ENCODE measurements at places on chromosomes 6 and 20.
A peak's percentile ranks its signal among the peaks of the same experiment; 100 is the strongest.

DNA sequence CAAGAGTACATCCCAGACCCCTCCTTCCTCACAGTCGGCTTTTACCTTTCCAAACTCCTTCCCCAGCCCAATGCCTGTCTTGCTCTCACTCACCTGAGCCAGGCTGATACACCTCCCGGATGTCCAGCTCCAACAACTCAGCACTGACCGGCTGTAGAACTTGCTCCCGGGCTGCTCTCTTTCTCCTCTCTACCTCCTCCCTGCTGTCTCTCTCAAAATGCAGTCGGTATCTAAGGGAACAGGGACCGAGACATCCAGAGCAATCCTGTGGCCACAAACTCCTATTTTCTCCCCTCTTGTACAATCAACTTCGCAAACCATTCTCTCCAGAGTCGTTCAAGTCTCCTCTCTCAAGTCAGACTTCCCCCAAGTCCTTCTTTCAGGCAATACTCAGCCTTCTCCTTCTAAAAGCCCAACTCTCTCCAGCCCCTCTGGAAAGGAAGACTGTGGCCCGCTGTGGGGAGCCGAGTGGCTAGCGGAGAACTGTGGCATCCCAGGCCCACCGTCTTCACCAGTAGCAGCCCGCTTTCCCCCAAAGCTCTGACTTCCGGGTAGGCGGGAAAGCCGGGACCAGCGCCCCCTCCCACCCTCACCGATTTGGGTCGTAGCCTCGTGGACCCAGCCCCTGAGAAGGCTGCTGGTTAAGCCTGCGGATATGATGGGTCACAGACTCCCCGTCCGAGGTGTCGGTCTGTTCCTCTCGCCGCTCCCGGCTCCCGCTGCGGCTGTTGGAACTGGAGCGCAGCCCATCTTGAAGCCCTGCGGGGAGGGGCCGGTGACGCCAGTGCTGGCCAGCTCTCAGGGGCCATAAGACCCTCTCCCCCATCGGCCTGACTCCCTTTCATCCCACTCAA is 1.1 kb downstream of the GNL1 start:
- DNase-seq: no peak

- DNase-seq: no peak
Observed at GRCh38 chr6:45504947-45505346, 127.2 kb upstream of the SUPT3H start.

GRCh38 chr6:87925373-87926060 is 122.1 kb upstream of the SPACA1 start:
- DNase-seq: no peak

- DNase-seq: no peak
Observed at GRCh38 chr6:128241216-128241615, 279.2 kb downstream of the PTPRK start.

DNA sequence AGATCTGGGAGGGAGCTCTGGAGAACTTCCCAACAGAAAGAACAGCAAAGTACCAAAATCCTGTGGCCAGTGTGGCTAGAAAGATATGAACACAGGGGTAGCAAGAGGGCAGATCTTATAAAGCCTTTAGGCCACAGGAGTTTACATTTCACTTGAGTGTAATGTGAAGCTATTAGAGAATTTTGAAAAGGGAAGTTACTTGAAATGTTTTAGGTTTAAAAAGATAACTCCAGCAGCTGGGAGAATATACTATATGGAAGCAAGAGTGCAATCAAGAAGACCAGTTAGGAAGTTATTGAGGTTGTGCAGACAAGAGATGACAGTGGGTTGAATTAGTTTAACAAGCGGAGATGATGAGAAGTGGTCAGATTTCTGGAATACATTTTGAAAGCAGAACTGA is 7.9 kb downstream of the SUPT3H start:
- DNase-seq: no peak

DNA sequence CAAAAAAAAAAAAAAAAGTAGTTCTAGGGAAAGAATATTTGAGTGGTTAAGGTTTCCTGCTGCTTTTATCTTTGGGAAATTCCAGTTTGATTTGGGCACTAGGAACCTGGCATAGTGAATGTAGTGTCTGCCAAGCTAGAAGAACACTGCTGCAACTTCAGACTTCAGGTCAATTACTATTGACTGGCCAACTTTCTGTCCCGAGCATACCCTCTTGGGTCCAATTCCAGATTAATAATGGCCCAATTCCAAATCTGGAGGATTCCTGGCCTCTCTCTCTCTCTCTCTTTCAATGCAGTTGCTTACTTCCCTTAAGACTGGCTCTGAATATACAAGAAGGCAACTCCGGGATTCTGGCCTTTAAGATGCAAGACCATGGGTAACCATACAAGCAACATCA is 74.9 kb downstream of the ANKEF1 start:
- no peak for DNase-seq

DNA sequence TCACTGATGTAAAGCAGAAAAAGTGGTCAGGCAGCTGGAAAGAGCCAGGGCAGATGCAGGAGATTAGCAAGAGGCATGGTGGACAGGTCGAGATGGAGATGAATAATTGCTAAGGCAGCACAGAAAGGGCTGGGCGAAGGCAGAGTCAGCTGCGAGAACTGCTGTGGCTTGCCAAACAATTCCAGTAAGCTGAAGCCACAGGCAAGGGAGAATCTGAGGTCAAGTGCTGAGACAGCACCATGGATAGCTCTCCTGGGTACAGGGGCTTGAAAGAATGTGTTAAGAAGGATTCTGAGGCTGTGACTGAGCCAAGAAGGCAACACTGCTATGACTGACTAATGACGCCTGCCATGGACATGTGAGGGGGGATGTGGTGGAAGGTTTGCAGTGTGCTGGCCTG is 220.8 kb upstream of the FOXA2 start:
- DNase-seq: no peak

- DNase-seq: no peak
Observed at GRCh38 chr6:111793711-111794111, 79.5 kb downstream of the FYN start.

GRCh38 chr20:17683218-17684076 is 1.4 kb upstream of the RRBP1 start:
- no peak for DNase-seq

- DNase-seq: no peak
Observed at GRCh38 chr6:16316741-16317251, 78.4 kb downstream of the GMPR start.

DNA sequence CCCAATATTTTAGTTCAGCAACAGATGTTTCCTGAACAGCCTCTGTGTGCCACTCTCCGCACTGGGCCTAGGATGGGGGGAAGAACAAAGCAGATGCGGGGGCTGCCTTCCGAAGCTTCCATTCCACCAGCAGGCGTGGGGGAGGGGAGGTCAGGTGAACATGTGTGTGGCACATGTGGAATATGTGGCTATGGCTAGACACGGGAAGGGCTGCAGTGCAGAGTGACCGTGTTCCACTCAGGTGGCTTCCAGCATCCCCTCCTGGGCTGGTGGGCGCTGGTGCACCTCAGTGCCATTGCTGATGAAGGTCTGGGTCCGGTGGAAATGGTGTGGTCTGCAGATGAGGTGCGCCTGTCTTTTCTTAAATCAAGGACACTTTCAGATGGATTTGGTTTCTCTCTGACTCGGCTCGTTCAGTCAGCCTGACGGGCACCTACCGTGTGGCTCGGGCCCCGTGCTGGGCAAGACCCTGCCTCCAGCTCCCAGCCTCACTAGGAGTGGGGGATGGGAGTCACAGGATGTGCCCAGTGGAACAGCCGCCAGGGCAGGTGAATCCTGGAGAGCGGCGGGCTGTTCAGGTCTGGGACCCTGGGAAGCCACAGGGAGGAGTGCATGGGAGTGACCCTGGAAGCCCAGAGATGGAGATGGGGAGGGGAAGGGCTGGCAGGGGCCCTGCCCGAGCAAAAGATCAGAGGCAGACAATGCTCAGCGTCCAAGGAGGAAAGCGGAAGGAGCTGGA is 111.0 kb downstream of the SYCP2 start:
- no peak for DNase-seq

GRCh38 chr20:17609811-17610377 is 40.0 kb downstream of the DSTN start:
- no peak for DNase-seq

- no peak for DNase-seq
Observed at GRCh38 chr6:126905917-126906316, 212.6 kb upstream of the RSPO3 start.

DNA sequence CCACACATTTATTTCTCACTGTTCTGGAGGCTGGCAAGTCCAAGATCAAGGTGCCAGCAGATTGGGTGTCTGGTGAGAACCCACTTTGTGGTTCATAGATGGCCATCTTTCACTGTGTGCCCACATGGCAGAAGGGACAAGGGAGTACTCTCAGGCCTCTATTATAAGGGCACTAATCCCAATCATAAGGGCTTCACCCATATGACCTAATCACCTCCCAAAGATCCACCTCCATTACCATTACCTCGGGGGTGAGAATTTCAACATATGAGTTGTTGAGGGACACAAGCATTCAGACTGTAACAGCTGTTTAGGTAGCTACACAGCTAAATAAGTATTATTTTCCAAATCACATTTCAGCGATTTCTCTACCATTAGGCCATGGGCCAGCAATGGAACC is 2.5 kb upstream of the PRND start:
- DNase-seq: no peak

GRCh38 chr6:132952986-132953385 is 138.6 kb downstream of the RPS12 start:
- no peak for DNase-seq

DNA sequence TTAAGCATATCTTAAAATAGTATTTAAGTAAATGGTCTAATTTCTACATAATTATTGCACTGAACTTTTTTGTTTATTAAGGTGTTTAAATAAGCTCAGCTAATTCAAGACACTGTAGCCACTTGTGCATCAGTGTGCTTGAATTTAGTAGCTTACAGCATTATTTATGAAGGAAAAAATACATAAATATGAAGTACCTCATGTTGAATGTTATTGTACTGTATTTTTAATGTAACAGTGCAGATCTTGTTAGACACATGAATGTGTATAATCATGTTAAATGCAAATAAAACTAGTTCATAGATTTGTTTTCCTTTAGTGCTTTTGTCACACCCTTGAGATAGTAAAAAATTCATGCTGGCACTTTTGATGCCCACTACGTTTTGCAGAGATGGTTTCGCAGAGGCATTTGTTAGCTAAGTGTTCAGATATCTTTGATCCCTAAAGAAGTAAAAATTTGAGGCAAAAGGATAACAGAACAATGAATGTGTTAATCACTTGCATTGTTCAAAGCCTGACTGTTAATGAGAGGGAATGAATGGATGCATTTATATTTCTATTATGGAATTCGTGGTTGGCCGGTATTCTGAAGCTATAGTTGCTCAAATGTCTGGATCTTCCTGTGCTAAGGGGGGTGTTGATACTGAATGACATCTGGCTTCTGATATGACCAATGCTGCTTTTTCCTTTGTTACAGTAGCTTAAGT is 8.8 kb downstream of the BTBD3 start:
- no peak for DNase-seq

GRCh38 chr6:119676961-119677360 is 327.4 kb upstream of the MAN1A1 start:
- no peak for DNase-seq

- no peak for DNase-seq
Observed at GRCh38 chr6:97674802-97675201, 391.8 kb upstream of the MMS22L start.

GRCh38 chr20:15807271-15807670 is 766.0 kb downstream of the KIF16B start:
- no peak for DNase-seq

DNA sequence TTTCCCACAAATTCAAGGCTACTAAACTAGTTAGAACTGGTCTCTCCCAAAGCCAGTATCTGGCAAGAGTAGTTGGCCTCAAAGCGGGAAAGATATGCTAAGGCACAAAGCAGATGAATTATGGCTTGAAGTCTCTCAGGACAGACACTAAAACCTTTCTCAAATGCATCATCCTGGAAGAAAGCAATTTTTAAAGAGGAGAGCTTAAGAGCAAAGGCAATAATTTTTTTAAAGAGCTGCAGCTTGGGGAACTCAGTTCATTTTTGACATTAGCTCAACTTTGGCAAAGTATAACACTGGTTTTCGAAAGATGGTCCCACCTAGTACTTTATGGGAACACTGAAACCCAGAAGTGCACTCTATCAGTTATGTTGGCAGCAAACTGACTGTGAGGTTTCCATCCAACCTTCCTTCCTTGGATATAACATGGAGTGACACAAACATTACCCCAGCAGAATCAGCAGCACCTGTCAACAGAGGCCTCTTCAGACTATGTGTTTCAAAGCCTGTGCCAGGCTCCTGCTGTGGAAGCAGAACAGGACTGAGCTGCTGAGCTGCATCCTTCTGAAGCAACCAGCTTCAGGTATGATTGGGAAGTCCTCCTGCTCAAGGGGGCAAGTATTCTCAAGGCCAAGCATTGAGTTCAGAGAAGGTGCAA is 852.3 kb upstream of the HS3ST5 start:
- no peak for DNase-seq

GRCh38 chr6:87366072-87366827 is 21.6 kb downstream of the C6orf163 start:
- DNase-seq: peak; percentile 8

GRCh38 chr6:80179695-80180094 is 73.2 kb downstream of the BCKDHB start:
- no peak for DNase-seq

- no peak for DNase-seq
Observed at GRCh38 chr6:117276778-117277316, 11.5 kb downstream of the VGLL2 start.

- no peak for DNase-seq
Observed at GRCh38 chr6:44042989-44043478, 84.2 kb downstream of the MRPL14 start.

GRCh38 chr6:134698228-134698627 is 251.7 kb downstream of the ALDH8A1 start:
- no peak for DNase-seq

GRCh38 chr20:12153628-12154027 is 235.9 kb downstream of the BTBD3 start:
- no peak for DNase-seq

- DNase-seq: no peak
Observed at GRCh38 chr6:42405021-42405420, 46.7 kb downstream of the TRERF1 start.

DNA sequence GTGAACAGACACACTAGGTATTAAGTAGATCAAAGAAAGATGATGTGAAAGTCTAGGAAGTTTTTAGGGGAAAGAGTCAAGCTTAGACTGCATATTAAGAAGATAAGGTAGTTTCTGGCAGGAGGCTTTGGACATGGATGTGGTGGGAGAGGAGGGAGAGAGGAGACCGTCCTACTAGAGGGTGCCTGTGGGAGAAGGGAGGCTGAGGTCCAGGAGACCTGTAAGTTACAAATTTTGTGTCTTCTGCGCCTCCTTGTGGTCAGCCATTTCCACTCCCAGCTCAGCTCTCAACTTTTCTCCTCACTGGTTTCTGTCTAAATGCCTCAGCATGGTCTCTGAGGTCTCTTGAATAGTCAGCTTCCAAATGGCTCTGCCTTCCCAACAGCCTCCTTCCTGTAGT is 193.5 kb downstream of the UNC5CL start:
- peak; percentile 13 for DNase-seq

GRCh38 chr6:161418463-161418945 is 144.6 kb upstream of the AGPAT4 start:
- DNase-seq: no peak

DNA sequence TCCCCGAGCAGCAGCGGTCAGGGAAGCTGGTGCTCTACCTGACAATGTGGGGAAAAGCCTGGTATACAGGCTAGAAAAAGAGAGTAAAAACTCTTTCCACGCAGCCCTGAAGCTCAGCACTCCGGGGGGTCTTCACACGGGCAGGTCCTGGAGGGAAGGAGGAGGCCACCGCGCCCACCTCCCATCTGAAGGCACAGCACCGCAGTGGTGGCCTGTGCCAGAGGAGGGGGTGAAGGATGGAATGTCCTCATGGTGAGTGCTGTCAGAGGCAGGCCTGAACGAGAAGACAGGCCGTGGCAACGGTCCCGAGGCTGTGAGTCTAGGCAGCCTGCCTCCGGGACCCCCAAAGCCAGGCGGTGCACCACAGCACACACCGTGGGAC is 5.8 kb downstream of the SLC2A4RG start:
- no peak for DNase-seq

- no peak for DNase-seq
Observed at GRCh38 chr6:23547851-23548250, 578.2 kb upstream of the NRSN1 start.
